Caki2 (cell line): ENCODE measurements at places on chromosomes 2 and 18.

DNA sequence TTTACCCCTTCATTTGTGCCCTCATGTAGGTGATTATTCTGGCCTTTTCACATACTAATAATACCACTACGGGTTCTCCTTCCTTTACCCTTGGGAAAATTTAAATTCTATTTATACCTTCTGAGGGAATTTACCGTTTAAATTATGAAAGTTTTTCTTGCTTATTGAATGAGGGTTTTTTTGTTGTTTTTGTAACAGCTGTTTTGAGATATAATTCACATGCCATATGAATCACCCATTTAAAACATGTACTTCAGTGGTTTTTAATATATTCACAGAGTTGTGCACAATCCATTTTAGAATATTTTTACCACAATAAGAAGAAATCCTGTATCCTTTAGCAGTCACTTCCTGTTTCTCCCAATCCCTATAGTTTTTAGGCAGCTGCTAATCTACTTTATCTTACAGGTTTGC lies 54.7 kb downstream of the EML4 start:
- DNase-seq, result no peak

GRCh38 chr2:678964-679363 lies 1.8 kb upstream of the TMEM18 start:
- DNase-seq, result no peak

GRCh38 chr2:109607766-109608165 lies 6.0 kb downstream of the SEPTIN10 start:
- peak; percentile 45 for DNase-seq

DNA sequence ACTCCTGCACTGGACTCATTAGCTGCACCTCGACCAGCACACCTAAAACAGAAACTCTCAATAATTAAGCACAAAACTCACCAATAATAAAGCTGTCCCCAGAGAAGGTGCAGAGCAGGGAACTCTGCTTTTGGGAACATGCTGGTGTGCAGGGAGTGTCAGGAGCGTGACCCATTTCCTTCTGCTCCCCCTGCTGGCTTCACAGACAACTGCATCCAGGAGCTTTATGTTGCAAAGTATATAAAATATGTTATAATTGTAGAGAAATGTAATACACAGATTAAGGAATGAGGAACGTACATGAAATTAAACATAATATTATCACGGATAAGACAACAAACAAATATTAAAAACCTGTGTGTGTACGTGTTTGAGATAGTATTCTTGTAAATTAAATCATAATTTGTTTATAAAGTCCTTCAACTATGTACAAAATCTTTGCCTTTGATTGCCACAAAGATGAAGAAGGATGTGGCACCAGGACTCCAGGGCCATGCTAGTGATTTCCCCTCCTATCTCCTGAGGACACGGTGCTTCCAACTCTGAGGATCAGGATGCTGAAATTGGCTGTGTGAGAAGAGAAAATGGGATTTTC lies 68.6 kb upstream of the MAL start:
- DNase-seq, result peak; percentile 3

DNA sequence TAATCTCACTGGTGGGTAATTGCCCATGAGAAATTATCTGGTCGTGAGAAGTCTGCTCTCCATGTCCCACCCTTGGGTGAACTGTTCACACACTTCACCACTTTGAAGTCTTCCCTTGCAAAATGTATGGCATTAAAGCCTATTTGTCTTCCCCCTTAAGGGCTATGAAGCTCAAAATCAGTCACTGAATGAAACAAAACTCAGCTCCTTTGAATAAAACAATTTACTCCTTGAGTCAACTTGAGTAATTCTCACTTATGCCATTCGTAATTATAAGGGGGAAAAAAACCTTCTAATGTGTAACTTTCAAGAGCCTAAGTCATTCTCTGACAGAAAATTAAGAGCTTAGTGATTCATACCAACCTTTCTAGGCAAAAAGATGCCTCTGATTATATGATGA lies 48.8 kb upstream of the REL start:
- no peak for DNase-seq

DNA sequence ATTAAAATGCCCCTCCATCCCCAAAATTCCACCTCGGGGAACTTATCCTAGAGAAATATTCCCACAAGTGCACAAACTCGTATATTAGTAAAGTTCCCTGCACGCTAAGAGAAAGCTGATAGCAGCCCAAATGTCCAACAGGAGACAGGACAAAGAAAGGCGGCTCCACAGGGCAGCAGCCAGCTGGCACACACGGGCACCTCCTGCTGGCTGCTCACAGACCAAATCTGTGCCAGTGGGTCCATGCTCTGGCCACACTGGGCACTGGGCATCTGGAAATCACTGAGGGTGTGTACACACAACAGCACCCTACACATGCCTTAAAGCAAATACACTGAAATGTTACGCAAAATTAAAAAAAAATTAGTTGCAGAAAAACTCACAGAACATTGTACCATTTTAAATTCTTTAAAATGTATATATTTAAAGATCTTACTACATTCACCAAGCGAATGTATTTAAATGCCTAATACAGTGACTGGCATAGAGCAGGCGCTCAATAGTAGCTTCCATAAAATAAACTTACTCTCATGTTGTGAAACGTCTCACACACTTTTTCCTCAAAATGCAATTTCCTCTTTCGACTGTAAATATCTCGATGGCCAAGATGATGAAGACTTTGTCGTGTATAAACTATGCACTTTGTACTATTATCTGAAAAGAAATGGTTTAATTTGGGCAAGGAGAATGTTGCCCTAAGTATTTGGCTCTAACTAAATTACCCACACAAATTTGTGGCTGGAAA lies 19.4 kb downstream of the ZNF516 start:
- peak; percentile 25 for DNase-seq

- DNase-seq, result no peak
Measured at GRCh38 chr18:21760321-21760720, 19.7 kb downstream of the MIB1 start.

- DNase-seq, result no peak
Measured at GRCh38 chr2:15506229-15506819, 54.8 kb downstream of the NBAS start.

GRCh38 chr2:85741833-85742455 lies 11.8 kb upstream of the ATOH8 start:
- peak; percentile 97 for DNase-seq
